ENCODE measurements at places on chromosomes 1 and 21.

DNA sequence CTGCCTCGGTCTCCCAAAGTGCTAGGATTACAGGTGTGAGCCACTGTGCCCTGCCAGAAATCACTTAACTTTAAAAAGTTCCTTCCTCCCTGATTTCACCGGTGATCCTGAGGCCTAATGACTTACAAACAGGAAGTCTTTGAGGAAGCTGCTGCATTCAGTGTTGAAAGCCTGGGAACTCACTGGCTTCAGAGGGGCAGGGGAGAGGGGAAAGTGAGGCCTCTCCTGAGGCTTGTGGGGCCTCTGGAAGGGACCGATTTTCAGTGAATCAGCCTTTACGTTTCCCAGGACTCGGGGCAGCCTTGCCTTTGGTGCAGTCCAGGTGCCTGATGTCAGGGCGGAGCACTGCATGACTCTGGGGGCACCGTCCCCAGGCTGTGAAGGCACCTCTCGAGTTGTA, 30.1 kb upstream of the ARHGEF10L start:
- no peak for DNase-seq

DNA sequence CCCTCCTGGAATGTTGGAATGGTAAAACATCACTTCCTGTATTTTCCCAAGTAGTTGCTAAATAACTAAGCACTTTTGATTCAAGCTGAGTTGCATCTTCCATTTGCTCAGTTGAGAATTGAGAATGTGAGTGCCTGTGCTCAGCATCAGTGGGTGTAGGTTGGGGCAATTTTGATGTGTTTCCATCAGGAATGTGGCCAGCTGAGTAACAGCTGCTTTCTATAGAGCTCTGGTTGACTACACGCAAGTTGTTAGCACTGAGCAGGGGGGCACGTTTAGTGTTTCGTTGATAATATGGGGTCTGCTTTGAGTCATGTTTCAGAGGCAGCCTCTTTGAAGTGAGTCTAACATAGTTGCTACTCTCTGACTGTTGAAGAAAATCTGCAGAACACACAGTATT, 41.5 kb downstream of the LRRC53 start:
- DNase-seq, result no peak

DNA sequence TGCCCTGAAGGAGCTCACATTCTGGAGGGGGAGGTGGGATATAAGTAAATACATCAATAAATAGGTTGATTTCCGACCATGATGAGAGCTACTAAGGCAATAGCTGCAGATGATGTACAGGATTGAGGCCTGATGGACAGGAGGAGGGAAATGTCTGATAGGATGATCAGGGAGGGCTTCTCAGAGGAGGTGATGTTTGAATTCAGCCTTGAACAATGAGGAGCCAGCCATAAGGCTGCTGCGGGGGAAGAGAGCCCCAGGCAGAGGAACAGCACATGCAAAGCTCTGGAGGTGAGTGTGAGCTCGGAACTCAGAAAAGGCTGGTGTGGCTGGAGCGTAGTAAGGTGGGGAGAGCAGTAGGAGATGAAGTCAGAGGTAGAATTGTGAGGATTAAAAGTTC, 411.7 kb downstream of the PTPRU start:
- no peak for DNase-seq

- no peak for DNase-seq
Observed at GRCh38 chr1:47232187-47232874, at the start of gene TAL1. TSS of gene TAL1 (minus strand) at chr1:47232225. CDS start at chr1:47225888, 6,337 bp downstream.

DNA sequence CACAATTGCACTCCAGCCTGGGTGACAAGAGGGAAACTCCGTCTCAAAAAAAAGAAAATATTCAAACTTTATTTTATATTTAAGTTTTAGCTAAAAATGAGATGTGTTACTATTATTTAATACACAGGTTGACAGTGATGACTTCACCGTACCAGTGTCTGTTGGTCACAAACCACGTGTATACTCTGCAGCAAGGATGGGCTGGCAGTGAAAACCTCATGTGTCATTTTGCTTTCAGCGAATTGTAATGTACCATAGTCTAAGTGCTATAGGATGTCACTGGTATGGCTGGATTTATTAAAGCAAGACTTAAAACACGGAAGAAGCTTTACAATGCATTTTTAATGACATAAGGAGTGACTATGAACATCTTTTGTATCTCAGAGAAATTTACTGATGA, 28.1 kb upstream of the NHLH2 start:
- no peak for DNase-seq

- no peak for DNase-seq
Observed at GRCh38 chr1:12157366-12158231, 9.2 kb upstream of the TNFRSF1B start.

- DNase-seq, result peak; percentile 76
Observed at GRCh38 chr1:53375440-53375839, 47.6 kb upstream of the LRP8 start.

DNA sequence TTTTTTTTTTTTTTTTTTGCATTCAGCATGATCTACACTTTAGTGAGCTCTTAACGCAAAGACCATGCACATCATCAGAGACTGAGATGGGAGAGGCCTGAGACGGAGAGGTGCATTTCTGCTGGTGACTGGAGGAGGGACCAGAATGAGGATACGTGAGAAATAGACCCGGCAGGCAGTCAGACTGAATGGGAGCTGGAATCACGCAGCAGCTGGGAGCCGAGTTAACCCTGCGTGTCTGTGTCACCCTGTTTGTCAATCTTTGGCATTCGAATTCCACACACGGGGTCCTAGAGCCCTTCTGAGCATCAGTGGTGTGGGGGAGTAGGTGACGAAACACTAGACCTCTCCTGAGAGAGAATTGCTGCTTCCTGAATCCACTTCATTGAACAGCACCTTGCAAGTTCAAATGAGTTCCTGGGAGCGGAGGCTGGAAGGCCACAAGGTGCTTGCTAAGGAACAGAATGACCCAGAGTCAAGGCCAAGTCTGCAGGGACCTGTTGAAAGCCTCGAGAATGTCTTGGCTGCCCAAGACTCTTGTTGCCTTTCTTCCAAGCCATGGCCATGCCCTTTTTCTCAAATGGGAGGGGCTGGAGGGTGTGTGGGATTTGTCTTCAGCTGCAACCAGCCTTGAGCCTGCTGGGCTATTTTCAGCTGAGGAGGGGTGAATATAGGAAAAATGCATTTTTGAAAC, 123.3 kb downstream of the CNIH3 start:
- DNase-seq, result no peak

- no peak for DNase-seq
Observed at GRCh38 chr21:14707511-14708020, 161.5 kb upstream of the SAMSN1 start.

DNA sequence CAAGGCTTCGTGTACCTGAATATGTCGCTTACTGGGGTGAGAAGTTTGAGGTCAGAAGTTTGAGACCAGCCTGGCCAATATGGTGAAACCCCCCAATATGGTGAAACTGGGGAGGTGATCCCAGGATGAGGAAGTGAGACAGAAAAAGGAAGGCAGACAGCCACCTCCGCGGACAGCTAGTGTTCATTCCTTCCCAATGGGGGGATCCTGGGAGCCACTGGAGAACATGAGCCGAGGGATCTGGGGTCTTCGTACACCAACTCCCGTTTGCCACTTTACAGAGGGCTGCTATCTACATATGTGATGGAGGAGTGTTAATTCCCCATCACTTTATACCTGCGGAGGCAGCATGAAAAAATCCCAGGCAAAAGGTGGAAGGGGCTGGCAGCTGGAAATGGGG, 19.6 kb upstream of the IFFO2 start:
- peak; percentile 35 for DNase-seq

DNA sequence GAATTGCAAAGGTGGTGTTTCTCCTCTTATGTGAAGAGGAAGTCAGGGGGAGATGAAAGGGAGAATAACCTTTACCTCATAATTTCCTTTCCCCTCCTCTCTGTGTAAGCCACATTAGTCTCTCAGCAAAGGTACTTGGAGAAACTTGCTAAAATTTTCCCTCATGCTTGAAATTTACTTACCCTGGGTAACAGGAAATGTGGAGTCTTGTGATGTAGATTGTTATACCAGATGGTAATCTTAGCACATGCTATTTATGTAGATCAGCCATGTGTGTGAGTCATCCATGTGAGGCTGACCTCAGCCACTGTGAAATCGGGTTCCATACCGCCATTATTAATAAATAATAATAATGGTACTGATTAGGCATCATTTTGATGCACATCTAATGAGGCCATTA, 128.4 kb downstream of the TGFB2 start:
- no peak for DNase-seq

- DNase-seq, result no peak
Observed at GRCh38 chr1:42312576-42313212, 22.3 kb downstream of the FOXJ3 start.

- DNase-seq, result peak; percentile 56
Observed at GRCh38 chr1:53592521-53592982, 133.4 kb downstream of the DMRTB1 start.

- DNase-seq, result no peak
Observed at GRCh38 chr1:40738831-40739230, 44.8 kb upstream of the KCNQ4 start.

DNA sequence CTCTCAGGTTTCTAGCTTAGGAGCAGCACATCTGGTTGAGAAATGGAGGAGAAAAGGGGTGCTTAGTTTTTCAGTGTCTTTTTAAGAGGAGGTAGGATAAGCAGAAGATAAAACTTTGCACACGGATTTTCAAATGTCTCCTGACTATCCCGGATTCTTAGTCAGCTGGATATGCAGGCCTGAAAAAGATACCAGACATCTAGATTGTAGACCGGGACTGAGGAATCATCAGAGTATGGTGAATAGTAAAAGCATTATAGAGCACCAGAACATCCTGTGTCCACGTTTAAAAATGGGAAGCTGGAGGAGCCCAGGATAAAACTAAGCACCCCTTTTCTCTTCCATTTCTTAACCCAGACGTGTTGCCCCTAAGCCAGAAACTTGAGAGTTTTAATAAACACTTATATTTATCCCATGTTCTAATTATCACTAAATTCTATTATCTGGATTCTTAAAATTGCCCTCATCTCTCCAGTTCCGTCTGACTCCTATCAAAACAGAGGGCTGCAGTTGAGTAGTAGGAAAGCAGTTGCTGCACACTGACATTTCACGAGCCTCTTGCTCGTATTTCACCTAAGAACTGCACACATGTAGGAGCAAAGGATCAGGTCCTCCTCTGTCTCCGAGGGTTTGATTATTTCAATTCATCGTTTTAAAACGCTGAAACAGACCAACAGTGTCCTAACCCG, 609 bp downstream of the PIGK start:
- no peak for DNase-seq

DNA sequence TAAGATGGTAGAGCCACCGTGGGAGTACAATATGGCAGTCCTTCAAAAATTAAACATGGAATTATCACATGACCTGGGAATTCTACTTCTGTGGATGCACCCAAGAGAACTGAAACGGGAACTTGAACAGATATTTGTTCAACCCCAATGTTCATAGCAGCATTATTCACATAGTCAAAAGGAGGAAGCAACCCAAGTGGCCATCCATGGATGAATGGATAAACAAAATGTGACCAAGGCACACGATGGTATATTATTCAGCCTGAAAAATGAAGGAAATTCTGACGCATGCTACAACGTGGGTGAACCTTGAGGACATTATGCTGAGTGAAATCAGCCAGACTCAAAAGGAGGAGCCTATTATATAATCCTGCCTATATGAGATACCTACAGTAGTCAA, 22.8 kb upstream of the LAPTM5 start:
- no peak for DNase-seq

DNA sequence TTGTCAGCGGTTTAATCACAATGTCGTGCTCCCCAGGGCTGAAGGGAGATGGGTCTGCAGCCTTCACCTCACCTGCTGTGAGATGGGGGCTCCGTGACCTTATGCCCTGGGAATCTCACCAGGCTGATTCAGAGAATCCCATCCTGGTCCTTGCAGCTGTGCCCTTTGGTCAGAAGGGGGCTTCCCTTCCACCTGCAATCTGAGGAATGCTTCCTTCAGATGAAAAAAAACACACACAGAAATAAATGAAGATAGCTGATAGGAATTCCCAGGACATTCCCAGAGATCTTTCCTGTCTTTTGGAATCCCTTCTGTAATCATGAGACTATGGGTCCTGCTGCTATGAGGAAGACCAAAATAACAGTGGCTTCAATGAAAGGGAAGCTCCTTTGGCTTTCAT, 127.0 kb upstream of the VAMP3 start:
- no peak for DNase-seq

DNA sequence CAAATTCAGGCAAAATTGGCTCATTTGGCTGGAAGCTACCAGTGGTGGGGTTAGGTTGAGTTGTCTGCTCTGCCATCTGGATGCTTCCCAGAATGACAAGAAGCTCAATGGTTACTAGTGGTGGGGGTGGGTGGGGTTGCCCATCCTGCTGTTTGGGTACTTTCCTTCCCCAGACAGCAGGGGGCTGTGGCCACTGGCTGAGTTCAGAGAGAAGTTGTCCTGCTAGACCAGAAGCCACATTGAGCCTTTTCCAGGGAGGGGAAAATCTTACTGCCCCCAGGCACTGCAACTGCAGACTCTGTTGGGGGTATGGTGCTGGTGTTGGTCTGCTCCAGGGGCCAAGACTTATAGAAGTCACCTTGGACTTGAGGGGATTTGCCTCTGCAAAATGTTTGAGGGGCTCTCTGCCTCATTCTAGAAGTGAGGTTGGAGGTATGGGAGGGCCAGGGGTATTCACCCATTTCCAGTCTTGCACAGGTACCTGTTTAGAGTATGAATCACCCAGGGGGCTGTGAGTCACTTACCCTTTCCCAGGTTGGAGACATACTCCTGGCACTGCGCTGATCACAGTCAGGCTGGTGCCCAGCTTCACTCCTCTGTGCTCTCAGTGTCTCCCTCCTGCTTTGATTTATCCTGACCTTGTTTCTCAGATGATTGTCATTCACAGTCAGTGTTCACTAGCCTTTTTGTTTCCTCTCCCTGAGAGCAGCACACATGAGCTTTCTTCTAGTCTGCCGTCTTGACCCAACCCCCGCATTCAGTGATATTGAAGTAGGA, 89.1 kb upstream of the NEGR1 start:
- DNase-seq, result no peak

DNA sequence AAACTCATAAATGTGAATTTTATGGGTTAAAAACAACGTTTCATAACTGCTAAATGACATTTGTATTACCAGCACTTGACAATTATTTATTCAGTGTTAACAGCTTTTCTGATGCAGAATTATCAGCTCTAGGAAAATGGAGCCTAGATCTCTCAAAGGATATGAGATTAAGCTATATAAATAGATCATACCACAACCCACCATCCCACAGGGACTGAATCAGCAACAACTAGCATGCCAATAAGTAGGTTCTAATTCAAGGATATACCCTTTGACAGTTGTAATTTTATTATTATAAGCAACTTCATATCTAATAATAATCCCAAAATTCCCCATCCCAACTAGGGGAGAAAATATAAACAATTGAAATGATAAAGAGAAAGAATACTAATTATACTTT, 275.4 kb upstream of the RGS18 start:
- DNase-seq, result no peak

GRCh38 chr1:184567637-184568036, 180.8 kb downstream of the C1orf21 start:
- DNase-seq, result no peak

DNA sequence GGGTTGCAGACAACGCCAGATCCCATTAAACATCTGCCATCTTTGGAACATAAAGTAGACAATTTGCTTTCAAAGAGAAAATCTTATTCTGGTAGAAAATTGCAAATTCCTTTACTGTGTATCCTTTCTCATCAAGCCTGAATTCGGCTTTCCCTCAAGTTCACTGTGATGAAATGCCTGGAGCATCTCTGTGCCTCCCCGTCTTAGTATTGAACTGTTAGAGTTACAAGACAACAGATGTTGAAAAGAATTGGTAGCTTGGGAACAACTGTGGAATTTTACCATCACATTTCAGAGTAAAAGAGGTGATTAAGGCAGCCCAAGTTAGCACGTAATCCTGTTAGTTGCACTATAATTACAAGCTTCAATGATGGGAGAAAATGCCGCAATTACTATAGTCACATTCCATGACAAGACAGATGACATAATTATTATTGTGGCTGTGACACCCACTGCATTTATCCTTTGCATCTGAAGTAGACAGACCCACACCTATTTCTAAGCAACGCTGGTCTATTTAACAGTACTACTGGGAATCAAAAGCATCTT, 54.4 kb upstream of the B3GALNT2 start:
- DNase-seq, result no peak
